NB4 (cell line): ENCODE measurements at places on chromosomes 1 and 21.

- peak; percentile 52 for DNase-seq
Measured at GRCh38 chr21:35503671-35504070, 454.6 kb upstream of the RUNX1 start.

DNA sequence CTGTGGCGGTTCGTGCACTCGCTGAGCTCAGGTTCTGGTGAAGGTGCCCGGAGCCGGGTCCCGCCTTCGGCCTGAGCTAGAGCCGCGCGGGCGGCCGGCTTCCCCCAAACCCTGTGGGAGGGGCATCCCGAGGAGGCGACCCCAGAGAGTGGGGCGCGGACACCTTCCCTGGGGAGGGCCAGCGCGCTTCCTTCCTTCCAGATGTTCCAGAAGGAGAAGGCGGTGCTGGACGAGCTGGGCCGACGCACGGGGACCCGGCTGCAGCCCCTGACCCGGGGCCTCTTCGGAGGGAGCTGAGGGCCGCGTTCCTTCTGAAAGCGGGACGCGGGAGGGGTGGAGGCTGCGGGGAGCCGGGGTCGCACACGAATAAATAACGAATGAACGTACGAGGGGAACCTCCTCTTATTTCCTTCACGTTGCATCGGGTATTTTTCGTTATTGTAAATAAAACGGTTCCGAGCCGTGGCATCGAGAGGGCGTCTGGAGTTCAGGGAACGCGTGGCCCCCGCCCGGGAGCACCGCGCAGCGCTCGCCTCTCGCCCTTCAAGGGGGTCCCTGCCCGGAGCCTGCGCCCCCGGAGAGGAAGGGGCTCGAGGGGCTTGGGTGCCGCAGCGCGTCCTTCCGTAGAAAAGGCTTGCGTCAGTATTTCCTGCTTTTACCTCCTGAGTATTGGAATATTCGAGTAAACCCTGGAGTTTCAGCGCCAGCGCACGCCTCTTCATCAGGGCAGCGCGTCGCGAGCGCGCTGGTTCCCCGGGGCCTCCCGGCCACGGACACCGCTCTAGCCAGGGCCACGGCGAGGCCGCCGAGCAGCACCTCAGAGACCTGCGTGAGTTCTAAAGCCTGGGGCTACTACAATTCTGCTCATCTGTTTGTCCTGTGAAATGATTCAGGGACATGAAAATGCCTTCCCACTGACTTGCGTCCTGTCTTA is 11.5 kb downstream of the YBEY start:
- DNase-seq: no peak

GRCh38 chr1:9705337-9706093 is 54.0 kb downstream of the PIK3CD start:
- DNase-seq: no peak

- no peak for DNase-seq
Measured at GRCh38 chr1:97004054-97004453, 282.5 kb downstream of the PTBP2 start.

DNA sequence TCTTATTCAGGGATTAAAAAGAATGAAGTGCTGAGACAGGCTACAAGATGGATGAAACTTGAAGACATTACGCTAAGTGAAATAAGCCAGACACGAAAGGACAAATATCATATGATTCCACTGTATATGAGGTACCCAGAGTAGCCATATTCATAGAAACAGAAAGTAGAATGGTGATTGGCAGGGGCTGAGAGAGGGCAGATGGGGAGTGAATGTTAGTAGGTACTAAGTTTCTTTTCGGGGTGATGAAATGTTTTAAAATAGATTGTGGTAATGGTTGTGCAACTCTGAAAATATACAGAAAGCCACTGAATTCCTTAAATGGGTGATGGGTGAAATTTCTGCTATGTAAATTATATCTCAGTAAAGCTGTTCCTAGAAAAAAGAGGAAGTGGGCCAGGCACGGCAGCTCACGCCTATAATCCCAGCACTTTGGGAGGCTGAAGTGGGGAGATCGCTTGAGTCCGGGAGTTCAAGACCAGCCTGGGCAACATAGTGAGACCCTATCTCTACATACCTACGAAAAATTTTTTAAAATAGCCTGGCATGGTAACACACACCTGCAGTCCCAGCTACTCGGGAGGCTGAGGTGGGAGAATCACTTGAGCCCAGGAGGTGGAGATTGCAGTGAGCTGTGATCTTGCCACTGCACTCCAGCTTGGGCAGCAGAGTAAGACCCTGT is 15.9 kb downstream of the SLC27A3 start:
- peak; percentile 95 for DNase-seq

- DNase-seq: no peak
Measured at GRCh38 chr1:64766429-64766828, 21.6 kb downstream of the RAVER2 start.

GRCh38 chr1:156643049-156643777 is 1.3 kb downstream of the BCAN start:
- DNase-seq: no peak

DNA sequence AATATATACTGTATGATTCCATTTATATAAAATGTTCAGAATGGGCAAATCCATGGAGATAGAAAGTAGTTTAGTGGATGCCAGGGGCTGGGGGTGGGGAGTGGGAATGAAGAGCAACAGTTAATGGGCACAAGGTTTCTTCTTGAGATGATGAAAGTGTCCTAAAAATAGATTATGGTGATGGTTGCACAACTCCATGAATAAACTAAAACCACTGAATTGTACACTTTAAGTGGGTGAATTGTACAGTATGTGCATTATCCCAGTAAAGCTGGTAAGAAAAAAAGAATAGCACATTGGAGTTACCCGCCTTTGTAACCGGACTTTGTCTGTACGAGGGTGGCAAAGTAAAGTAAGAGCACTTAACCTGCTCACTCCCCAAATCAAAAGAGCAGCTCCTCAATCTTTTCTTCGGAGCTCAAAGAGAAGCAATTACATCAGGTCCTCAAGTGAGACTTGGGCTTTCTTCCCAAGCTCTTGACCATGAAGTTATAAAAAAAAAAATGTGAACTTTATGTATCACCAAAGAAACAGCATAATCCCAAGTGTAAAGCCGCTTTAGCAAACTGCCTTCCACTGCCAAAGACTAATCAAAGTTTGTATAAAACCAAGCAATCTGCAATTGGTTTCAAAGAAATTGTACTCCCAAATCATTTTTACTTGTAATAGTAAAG is 32.1 kb downstream of the ALDH9A1 start:
- peak; percentile 77 for DNase-seq

GRCh38 chr1:21721295-21721985 is 52.3 kb upstream of the RAP1GAP start:
- no peak for DNase-seq

GRCh38 chr1:223815865-223816264 is 29.9 kb downstream of the TP53BP2 start:
- no peak for DNase-seq

GRCh38 chr1:229162825-229163515 is 107.9 kb upstream of the RAB4A start:
- DNase-seq: no peak

DNA sequence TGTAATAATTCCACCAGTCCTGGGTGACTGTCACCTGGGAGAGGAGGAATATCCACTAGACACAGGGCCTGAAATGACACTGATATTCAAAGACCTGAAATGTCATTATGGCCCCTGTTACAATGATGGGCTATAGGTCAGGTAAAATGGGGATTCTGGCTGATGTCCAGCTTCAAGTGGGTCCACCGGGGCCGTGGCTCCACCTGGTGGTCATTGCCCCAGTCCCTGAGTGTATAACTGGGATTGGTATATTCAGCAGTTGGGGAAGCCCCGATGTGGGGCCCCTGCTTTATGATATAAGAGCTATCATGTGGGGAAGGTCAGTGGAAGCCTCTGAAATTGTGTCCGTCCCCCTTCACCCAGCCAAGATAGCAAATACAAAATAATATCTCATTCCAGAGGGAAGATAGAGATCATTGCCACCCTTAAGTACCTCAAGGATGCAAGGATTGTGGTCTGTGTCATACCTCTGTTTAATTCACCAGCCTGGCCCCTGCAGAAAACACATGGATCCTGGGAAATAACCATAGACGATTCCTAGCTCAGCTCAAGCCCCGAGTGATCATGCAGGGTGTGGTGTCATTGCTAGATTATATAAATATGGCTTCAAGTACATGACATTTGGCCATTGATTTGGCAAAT is 19.4 kb downstream of the PLEKHO1 start:
- peak; percentile 70 for DNase-seq

DNA sequence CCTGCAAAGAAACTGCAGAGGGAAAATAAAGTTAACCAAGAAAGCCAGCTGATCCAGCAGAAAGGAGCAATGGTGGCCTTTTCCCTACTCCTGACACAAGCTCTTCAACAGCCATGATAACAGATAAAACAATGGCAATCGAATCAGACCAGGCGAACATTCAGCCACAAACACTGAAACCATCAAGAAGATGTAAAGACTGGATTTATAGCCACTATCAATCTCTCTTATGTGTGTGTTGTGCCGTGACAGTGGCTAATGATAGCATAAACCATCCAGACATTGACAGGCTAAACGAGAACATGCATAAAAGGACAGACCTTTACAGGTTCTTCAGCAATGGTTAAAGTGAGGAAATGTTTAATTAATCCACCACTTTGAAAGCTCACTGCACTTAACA is 78.1 kb upstream of the RAB4A start:
- DNase-seq: no peak

DNA sequence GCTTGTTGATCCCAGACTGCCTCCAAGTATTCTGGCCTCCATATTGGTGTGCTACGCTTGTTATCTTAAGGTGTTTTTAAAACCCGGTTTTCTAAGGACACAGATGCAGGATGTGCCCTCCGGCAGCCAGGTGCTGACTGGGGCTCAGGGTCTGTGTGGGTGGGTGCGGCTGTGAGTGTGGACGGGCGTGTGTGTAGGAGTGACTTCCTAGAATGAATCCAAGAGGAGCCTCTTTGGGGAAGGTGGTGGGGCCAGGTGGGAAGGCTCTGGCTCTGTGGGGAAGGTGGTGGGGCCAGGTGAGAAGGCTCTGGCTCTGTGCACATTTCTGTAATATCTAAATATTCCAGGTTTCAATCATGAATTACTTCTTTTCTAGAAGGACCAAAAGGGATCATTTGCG is 12.8 kb upstream of the TSPEAR start:
- no peak for DNase-seq

DNA sequence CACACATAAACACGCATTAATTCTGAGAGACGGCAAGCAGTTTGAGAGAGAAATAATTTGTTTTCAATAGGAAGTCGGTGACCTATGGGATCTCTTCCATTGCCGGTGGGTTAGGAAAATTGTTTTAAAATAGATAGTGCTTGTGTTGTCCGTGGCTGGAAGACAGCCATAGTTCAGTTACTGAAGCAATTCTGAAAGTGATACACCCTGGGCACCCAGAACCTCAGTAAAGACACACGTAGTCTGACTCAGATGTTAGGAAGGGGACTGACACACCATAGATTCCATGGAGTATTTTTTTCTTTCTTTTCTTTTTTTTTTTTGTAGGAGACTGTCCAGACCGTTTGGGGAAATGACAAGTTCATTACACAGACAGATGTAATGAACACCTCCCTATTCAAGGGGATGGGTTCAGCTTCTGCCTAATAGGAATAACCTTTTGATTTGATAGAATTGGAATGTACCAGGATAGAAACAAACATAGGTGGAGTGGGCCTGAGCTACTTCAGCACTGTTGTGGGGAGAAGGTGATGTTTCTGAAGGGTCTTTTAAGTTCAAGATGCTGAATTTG is 1.6 kb downstream of the C1orf21 start:
- DNase-seq: peak; percentile 2

- DNase-seq: peak; percentile 24
Measured at GRCh38 chr1:60848583-60849188, 233.7 kb upstream of the NFIA start.

GRCh38 chr1:174190691-174191199 is 31.4 kb downstream of the RABGAP1L start:
- no peak for DNase-seq

DNA sequence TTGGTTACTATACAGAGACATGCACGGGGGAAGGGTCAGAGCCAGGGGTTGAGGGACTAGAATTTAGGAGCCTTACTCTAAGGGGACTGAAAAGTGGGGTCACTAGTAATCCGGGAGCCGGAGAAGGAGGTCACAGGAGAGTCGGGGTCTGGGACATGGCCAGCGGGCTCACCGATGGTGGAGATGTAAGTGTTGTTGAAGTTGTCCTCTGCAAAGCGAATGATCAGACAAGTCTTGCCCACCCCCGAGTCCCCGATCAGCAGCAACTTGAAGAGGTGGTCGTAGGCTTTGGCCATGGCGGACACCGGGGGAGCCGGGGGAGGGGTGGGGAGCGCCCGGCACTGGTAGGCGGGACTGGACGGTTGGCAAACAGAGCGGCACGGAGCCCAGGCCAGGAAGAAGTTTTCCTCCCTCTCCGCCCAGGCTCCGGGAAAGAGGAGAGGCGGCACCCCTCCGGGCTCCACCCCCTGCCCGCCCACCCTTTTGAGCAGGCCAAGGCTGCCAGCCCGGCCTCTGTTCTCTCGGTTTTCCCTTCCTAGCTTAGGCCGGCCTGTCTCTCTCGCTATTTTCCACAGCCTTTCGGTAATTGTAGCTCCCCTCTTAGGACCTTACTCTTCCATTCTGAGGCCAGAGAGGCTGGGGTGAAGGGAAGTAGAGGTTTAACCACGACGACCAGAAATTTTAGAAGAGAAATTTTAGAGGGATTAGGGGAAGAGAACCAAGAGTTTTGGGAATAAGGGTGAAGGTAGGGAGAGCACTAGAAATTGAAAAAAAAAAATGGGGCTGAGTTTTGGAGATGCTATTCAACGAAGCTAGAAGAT is at the start of gene RAB13:
RAB13 (minus strand) TSS at position 399 of the 821 bp plus-strand sequence; CDS start at position 296, 103 bp downstream.
- DNase-seq: peak; percentile 68

GRCh38 chr1:196207612-196208217 is 400.5 kb downstream of the KCNT2 start:
- no peak for DNase-seq

GRCh38 chr1:226365831-226366231 is 42.1 kb downstream of the PARP1 start:
- DNase-seq: no peak

GRCh38 chr1:63366908-63367214 is 566 bp upstream of the ALG6 start:
- no peak for DNase-seq

DNA sequence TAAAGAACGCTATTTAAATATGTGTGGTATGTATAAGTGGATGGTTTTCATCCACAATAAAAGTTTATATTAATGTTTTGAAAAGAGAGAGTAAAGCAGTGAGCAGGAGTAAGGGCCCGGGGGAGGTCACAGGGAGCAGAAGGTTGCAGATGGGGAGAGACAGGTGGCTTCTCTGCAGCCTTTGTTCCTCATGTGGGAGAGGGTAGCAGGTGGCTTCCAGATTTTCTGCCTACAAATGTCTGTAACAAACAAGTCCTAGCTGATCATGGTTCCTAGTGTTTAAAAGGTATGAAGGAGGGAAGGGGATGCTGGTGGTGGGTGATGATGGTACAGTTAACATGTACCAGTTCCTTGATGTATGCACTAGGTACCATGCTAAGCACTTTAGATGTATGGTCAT is 18.8 kb downstream of the QSOX1 start:
- DNase-seq: no peak

GRCh38 chr1:206706298-206706791 is 21.6 kb downstream of the MAPKAPK2 start:
- DNase-seq: peak; percentile 36

DNA sequence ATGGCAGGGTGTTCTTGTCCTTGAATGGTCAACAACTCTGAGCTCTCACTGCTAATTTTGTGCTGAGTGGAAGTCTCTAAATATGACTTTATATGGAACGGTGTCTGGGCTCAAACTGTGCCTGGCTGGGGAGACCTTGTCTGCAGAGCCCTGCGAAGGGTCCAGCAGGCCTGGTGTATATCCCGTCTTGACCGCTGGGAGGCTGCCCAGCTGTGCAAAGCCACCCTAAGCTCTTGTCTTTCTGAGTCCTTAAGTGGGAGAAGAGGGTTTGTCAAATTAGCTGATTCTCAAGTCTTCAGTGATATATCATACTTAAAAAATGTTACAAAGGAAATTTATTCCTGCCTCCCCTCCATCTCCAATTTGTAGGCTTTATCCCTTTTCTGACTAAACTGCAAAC is 198.7 kb downstream of the KCNJ6 start:
- no peak for DNase-seq
